ENCODE measurements at places on chromosomes 13 and 19. TPM values are rescaled to one million over a fixed set of nuclear protein-coding genes. Genes with fewer than 3 reads are reported as not detected.

GIPR gene
- polyA plus RNA-seq = 0.36 TPM

- DNase-seq = no peak
Measured at GRCh38 chr13:94390881-94391280, 88.6 kb downstream of the DCT start.

- no peak for DNase-seq
Measured at GRCh38 chr13:66489172-66489571, 741.0 kb downstream of the PCDH9 start.

DNA sequence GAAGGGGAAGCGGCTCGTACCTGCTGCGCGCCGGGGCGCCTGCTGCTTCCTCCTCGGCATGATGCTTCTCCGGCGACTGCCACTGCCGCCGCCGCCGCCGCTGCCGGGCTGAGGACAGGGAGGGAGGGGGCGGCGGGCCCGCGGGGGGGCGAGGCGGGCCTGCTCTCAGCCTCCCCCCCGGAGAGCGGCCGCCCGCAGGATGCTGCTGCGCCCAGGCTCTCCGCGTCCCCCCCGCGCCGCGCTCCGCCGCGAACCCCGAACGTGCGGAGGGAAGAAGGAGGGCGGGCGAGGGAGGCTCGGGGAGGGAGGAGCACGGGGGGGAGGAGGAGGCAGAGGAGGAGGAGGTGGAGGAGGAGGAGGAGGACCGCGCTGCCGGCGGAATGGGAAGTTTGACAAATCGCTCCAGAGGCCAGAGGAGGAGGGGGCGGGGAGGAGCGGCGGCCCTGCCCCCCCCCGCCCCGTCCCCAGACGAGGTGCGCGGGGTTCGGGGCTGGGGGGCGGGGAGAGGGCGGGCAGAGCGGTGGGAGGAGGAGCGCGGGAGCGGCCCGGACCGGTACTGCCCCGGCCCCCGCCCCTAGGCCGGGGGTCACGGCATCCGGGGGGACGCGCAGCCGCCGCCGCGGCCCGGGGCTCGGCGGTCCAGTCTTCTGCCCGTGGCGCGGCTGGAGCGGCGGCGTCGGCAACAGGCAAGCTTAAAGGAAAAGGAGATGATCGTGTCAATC is at the start of gene TSHZ3:
TSS of gene TSHZ3 (minus strand) at position 277 of the 722 bp plus-strand sequence. CDS start at position 60, 217 bp downstream.
- DNase-seq = no peak

- DNase-seq = no peak
Measured at GRCh38 chr13:100563779-100564178, 24.8 kb downstream of the GGACT start.

SLC10A2 gene
- polyA plus RNA-seq = not detected

BLVRB gene
- 81.1 TPM for polyA plus RNA-seq

- no peak for DNase-seq
Measured at GRCh38 chr19:32224371-32225244, 120.8 kb upstream of the ZNF507 start.

RXFP2 gene
- 0.37 TPM for polyA plus RNA-seq

DNA sequence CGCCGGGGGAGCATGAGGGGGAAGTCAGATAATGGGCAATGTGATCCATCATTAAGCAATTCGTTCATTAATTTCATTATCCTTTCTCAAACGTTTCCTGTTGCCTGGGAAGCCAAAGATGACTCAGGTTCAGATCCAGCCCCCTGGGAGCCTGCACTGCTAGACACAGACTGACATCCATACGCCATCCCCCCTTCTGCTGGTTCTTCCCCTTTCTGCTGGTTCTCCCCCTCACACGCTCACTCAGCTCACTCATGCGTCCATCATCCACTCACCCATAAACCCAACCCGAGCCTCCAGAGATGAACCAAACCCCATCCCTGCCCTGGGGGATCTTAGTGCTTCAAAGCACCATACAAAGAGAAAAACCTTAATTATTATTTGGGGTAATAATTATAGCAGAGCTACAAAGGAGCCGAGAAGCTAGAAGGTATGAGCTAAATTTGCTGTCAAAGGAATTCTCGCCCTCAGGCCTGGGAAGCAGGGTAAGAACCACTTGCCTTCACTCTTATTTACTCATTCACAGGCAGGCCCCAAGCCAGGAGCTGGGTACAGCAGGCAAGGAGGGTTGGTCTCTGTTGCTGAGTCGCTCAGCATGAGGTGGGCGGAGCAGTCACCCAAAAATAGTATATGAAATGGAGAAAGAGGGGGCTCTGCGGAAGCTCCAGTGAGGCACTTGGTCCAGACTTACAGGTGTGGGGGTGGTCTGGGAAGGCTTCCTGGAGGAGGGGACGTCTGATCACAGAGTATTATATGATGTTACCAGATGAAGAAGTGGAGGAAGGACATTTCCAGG is 7.0 kb upstream of the ZNF444 start:
- no peak for DNase-seq

DHDH gene
- 6.4 TPM for polyA plus RNA-seq

PSG6 gene
- not detected for polyA plus RNA-seq
